Esophagus mucosa (tissue), 1 donor: ENCODE measurements at places on chromosomes 7 and 10.

DNA sequence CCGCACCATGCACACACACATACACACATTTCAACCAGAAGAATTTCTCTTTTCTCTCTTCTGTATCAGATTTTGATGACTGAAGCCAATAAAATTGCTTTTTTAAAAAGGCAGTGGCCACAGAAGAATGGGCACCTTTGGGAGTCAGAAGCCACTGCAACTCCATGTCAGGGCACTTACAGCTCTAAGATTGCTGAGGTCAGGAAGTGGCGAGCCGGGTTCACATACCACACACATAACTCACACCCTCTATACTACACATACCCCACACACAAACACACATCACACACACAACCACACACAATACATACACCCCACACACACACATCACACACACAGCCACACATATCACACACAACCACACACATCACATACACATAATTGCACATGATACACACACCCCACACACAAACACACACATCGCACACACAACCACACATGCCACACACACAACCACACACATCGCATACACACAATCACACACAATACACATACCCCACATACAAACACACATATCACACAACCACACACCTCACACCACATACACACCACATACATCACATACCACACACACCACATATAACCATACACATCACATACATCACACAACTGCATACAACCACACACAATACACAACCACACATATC, 31.2 kb downstream of the GPRIN2 start:
- no peak for ATAC-seq

- ATAC-seq, result no peak
Observed at GRCh38 chr7:110983822-110984456, 107.0 kb upstream of the LRRN3 start.

GRCh38 chr10:126588024-126588423, 82.5 kb downstream of the C10orf90 start:
- no peak for ATAC-seq

- ATAC-seq, result no peak
Observed at GRCh38 chr7:75536491-75536890, 44.4 kb downstream of the SPDYE5 start.
